NCI-H345 (cell line): ENCODE measurements at places on chromosomes 2 and 18.
A peak's percentile ranks its signal among the peaks of the same experiment; 100 is the strongest.

DNA sequence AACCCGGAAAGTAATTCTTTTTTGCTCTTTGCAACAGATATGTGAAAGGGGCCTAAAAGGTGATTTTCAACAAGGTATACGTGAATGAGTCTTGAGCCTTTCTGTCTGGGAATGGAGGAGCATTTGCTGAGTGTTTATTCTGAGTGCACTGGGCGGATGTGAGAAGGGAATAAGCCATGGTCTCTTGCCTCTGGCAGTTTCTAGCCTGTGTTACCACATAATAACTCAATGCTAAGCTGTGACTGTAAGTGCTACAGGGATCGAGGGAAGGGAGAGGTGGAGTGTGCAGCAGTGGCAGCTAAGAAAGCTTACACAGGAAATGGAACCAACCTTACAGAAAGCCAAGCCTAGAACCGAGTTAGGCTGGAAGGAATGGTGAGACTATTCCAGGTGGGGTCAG, 444.3 kb downstream of the SLC4A3 start:
- no peak for DNase-seq

DNA sequence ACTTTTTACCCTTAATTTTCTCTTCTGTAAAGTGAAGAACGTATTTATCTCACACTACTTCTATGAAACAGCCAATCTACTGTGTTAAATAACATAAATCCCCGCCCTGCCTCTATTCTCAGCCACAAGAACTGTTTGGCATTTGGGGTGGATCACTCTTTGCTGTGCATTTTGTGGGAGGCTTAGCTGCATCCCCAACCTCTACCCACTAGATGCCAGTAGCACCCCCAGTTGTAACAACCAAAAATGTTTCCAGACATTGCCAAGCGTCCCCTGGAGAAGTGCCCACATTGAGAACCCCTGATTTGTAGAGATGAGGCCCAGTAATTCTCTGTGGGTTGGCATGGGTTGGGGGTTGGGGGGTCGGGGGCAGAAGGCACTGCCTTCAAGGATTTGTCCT, 94.7 kb upstream of the BOD1L2 start:
- DNase-seq: no peak

DNA sequence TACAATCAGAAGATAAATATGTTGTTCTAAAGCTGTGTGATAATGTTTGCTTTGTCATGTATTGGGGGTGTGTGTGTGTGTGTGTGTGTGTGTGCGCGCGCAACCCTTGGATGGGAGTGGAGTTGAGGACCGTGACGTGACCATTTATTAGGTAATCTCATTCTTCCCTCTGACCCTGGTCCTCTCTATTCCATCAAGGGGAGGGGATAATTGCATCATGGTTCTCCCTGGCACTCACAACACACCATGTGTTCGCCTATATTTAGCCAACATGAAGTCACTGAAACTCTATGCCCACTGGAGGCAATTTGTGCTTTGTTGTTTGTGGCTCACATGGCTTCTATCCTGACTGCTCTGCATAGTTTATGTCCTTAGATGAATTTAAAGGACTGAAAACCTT, 79.8 kb upstream of the LRPPRC start:
- DNase-seq: peak; percentile 54

DNA sequence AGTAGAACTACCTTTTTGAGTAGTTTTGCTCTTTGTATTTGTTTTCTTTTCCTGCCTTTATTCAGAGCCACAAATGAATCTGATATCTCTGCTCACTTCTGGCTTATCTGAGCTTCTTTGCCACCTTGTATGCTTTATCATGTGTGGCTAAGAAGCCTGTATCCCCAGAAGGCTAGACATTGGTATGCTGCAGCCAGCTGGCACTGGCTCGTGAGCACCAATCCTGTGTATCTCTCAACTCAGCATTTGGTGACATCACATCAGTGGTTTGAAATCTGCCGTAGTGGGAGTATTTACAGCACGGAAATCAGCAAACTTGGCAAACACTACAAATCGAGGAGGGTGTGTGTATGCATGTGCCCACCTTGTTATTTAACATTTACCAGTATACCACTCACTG, 183.7 kb upstream of the LHCGR start:
- no peak for DNase-seq

- DNase-seq: no peak
Observed at GRCh38 chr2:9548506-9548905, 7.1 kb downstream of the ADAM17 start.

GRCh38 chr2:47205576-47206141, 50.6 kb upstream of the STPG4 start:
- no peak for DNase-seq

DNA sequence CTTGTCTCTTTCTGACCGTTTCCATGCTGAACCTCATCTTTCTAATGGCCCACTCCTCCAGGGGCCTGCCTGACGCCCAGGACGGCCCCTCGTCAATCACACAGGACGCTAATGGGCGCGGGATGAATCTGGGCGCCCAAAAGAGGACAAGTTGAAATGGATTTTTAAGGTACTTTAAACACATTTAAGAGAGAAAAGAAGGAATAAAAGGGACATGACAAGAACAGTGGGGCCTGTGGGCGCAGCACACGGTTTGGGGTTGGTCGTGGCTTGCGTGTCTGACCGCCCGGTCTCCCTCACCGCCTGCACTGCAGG, 607 bp upstream of the UBE2F start:
- no peak for DNase-seq

GRCh38 chr2:85926931-85927661, 38.3 kb upstream of the ST3GAL5 start:
- DNase-seq: no peak

- no peak for DNase-seq
Observed at GRCh38 chr2:19542796-19543662, 184.6 kb upstream of the OSR1 start.

DNA sequence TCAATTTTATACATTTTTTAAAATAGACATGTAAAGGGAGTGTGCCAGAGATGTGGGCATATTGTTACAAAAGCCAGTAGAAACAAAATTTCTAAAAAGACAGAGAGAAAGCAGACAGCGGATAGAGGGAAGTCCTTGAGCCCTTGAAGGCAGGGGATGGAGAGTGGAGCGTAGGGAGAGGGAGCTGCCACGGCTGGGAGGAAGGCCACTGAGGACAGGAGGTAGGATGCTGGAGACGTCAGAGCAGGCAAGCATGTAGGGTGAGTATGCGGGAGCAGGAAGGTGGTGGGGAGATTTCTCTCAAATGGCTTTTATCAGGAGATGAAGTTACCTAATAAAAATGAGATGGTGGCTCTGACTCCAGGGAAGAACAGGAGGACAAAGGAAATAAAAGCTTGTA, 24.0 kb upstream of the NCL start:
- DNase-seq: no peak

DNA sequence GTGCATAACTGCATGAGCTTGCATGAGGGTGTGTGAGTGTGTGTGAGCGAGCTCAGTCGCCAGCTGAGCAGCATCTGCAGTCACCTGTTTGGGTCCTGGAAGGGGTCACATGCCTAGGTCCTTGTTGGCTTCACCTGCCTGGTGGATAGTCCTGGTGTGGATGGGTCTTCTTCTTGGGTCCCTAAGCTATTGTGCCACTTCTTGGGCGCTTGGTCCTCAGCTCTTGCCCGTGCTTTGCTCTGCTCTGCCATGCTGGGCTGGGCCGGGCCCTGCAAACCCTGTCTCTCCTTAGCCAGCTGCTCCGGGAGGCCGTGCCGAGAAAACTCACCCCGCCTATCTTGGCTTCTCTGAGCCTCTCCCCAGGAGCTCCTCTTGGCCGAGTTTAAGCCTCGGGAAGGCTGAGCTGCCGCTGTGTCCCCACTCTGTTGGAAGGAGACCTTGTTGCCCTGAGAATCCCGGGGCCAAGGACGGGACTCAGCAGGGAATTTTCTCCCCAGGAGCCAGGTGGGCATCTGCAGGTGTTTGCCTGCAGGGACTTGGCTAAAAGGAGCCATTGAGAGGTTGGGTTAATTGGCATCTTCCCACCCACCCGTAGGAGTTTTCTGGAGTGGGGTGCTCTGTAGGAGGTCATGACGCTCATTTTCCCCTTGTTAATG, 300.8 kb downstream of the NDUFA10 start:
- DNase-seq: no peak

GRCh38 chr2:153890576-153890975, 18.9 kb downstream of the GALNT13 start:
- no peak for DNase-seq

- DNase-seq: no peak
Observed at GRCh38 chr2:215727507-215728503, 285.5 kb downstream of the MREG start.
